ENCODE measurements at places on chromosomes 5 and 9.

DNA sequence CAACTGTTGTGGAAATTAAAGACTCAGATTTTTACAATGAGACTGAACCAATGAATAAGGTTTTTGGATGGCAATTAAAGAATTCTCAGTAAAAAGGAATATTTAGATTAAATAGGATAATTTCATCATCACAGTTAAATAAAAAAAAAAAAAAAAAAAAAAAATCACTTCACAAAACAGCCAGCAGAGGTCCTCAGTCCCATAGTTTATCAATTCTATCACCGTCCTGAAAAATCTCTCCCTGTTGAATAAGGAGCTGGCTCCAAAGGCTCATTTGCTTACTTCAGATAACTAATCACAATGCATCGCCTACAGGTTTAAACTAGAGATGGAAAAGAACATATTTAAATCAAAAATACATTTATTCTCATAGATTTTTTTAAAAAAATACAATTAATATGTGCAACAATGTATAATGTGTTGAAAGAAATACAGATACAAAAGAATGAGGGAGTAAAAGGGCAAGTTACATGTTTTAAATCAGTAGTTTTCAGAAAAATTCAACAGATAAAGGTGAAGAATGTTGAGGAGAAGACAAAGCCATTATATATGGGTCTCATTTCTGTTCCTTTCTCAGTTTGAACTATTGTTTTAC is 175.8 kb upstream of the CHD1 start:
- no peak for DNase-seq

DNA sequence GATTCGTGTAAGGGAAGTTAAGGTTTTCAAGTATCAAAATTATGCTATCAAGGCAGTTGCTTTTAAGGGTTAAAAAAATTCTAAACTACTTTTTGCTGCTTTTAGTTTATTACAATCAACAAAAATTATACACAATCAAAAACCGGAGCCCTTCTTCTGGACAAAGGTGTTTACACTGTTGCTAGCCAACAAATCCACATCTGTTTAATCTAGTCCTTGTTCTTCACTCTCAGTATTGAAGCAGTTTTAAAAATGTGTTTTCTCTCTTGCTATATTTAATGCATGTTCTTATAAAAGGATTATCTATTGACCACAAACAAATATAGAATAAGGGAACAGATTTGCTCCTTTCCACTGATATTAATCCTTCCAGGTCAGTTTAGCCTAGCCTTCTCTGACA is 2.5 kb downstream of the FEM1C start:
- DNase-seq = no peak

DNA sequence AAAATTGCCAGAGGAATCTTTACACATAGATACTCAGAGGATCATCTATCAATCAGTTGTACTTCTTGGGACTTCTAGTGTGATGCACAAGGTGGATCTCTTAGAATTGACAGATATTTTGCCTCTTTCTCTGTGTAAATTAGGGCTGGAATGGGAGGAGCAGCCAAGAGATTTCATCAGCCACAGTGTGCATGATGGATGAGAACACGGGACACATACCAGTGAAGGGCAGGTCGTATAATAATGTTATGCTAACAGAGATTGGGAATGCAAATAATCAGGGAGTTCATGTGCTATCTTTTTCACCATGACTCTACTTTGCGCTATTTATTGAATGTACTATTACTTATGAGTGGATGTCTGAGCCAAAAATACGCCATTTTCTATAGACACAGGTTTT is 43.3 kb upstream of the ISOC1 start:
- DNase-seq = no peak

GRCh38 chr5:154995679-154996078 is 17.9 kb upstream of the KIF4B start:
- DNase-seq = no peak

DNA sequence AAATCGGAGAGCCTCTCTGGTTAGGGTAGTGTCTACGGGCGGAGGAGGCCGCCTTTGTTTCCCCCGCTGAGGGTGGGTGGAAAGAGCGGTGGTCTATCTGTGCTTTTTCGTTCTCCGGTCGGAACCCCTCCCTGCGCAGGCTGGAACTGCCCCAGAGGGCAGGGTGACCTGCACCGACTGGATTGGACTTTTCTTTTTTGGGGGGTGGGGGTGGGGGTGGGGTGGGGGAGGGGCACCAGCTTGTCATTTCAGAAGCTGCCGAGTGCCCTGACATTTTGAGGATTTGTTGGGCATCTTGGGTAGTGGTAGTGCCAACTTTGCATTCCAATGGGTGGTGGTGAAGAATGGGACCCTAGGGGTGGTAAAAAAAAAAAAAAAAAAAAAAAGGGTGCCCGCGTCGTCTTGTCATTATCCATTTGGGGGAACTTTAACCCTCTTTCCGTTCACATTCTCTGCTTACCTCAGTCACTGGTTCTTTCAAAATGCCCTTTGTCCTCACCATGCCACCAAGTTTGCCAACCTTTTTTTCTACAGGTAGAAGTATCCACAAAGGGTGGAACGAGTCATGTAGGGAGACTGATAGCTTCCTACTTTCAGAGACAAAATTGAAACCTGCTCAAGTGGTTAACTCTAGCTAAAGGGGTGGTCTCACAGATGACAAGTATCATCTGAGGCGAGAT is 1.3 kb downstream of the UBE2R2 start:
- DNase-seq = peak; percentile 86

DNA sequence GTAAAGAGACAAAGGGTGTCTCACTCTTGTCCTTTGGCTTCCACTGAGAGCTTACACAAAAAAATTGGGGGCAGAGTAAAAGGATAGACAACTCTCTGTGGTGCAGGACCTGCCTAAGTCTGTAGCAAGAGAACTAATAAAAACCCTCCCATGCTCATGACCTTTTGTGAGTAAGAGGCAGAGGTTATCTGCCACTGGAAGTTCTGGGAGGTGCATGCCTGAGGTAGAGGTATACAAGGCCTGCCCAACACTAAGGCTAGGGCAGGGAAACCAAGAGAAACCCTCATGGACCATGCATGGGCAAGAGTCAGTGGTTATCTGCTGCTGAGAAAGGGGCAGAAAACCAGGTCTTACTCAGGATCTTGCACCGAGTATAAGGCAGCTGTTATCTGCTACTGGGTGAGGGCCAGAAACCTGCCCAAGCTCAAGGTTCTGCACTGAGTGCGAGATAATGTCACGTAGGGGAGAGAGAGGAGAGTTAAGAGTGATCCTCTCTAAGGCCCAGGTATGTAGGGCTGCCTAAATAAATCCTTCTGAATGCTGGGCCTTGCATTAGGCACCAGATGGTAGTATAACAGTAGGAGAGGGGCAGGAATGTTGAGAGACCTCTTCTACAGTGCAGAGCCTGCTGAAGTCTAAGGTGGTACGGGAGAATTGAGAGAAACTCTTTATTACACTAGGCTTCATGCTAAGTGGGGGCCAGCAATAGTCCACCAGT is 143.4 kb downstream of the MACROH2A1 start:
- DNase-seq = no peak

GRCh38 chr9:105930011-105930627 is 235.8 kb downstream of the TMEM38B start:
- peak; percentile 46 for DNase-seq

GRCh38 chr5:124735169-124735858 is 11.1 kb downstream of the ZNF608 start:
- peak; percentile 37 for DNase-seq

Measured in right cardiac atrium (tissue), 5 donors.